Posterior vena cava (tissue), 2 donors: ENCODE measurements at places on chromosomes 7 and 10.

DNA sequence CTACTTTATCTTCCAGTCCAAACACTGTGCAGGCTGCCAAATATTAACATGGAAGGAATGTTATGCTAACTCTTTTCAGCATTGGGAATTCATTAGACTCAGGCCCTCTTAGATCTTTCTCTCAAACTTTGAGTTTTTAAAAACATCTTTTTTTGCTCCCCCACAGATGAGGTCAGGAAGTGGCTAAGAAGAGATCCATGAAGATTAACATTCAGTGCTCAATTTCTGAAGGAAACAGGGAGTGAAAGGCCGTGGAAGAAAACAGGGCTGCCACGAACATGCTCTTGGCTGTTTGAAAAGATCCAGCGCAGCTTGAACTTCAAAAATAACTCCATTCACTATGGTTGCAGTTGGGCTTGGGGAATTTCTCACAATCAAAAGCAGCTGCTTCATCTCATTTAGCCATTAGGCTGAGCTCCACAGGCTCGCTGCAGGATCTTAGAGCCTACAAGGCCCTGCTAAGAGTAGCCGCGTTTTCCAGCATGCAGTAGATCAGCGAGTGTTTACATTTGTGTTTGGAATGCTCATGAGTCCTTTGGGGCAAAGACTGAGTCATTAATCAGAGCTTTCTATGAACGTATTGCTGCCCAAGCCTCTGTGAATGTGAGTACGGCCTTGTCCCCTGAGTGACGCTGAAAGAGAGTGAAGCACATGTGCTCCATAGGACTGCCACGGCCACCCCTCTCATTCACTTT, 41.2 kb upstream of the TNS3 start:
- DNase-seq: no peak

DNA sequence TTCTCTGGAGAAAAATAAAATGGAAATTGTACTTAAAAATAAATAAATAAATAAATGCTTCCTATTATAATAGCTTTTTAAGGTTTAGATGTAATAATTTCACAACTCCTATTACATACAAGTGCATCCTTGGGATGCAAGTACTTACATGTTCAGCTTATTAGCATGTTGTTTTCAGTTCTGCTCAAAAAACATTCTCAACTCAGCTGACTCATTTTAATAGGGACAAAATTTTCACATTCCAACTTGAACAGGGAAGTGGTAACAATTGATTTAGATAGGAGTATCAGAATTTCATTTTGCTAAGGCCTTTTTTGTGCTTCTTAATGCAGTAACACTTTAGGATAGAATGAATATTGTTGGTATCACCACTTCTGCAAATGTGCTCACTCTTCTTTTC, 16.7 kb upstream of the PAPSS2 start:
- no peak for DNase-seq

DNA sequence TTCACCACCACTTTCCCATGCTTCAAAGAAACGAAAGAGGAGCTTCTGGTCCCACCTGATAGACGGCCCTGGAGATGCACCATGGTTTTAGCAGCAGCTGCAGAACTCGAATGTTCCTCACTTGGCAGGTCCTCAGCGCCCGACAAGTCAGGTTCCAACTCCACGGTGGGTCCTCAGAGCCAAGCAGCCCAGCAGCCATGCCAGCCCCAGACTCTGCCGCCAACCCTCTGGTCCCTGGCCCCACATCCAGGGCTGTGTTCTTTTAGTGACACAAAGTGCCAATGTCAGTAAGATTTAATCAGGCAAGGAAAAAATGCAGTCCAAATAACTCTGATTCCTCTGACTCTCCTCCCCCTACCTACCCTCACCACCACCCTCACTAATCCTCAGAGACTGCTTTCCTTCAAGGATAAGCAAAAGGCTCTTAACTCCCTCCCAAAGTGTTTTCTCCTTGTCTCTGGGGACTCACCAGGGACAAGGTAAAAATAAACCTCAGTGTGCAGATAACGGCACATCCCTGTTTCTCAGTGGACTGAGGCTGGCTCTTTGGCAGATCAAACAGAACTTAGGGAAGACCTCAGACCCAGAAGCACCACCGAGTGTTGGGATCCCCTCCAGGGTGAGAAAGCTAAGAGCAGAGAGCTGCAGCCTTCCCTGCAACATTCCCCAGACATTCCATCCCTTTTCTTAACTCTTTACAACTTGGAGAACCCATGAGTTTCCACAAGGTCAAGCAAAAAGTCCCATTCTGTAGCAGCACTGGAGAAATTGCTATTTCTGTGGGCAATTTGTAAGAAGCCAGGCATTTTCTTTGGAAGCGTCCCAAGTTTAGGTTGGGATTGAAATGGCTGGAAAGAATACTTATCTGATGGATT, 358.9 kb downstream of the FRMD4A start:
- DNase-seq: no peak

DNA sequence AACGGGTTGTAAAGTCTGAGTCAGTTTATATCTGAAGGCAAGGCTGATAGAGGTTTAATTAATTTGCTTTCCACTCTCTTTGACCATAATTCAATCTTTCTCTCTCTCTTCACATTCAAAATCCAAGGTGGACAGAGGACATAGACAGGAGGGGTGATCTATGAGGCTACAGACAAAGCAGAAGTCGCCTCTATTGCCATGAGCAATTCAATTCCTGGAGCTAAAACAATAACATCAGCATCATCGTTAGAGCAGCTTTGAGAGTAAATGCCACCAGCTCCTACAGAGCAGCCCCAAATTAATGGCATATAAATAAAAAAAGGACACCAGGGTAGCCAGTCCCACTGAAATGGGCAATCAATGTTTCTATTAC, 93.2 kb downstream of the DGKI start:
- DNase-seq: no peak

- no peak for DNase-seq
Measured at GRCh38 chr7:43631559-43631958, 48.7 kb downstream of the STK17A start.

- no peak for DNase-seq
Measured at GRCh38 chr7:139706837-139707236, 71.0 kb downstream of the HIPK2 start.

- no peak for DNase-seq
Measured at GRCh38 chr10:128643658-128644057, 517.4 kb upstream of the MKI67 start.

DNA sequence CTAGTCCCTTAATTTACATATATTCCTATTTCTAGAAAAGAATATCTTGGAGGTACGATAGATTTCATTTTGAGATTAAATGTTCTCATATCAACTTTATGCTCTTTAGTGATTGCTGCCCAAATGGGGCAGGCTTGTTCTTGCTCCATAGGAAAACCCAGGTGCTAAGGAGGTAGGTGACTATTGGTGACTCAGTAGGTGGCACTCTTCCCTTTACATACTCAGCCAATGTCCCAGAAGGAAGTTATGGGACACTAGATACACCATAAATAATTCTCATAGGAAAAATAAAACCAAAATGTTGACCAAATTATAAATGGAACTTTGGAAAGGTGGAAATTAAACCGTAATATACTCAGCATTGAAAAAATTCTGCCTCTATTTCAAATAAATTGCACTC, 4.0 kb downstream of the SKAP2 start:
- no peak for DNase-seq

DNA sequence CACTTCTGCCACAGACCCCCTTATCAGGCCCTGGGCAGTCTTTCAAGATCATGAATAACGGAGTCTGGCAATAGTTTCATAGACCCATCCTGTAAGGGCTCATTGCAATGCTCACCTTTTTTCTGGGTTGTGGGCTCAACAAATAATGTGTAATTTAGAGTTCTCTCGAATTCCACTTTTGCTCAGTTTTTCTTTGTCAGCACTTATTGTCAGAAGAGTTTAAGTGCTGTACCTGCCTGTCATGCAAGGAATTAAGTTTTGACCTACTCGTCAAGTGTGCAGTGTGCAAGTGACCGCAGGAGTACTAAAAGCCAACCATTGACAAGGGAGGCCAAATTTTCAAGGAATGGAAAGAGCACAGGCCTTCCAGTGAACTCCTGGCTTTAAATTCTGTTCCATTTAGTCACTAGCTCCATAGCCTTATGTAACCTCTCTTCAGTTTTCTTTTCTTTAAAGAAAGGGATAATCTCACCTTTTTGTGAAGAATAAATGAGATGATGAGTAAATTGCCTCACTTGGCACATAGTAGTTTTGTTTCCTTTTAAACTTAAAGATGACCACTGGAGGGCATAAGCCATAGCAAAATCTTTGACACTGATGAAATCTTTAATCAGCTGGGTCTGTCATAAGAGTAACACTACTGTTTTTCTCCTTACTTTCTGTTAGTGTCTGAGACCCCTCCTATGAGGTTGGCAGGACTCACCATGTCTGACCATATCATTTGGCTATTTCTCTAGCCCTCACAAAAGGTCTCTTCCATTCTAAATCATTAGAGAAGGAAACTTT, 313.3 kb downstream of the TYW1 start:
- no peak for DNase-seq

DNA sequence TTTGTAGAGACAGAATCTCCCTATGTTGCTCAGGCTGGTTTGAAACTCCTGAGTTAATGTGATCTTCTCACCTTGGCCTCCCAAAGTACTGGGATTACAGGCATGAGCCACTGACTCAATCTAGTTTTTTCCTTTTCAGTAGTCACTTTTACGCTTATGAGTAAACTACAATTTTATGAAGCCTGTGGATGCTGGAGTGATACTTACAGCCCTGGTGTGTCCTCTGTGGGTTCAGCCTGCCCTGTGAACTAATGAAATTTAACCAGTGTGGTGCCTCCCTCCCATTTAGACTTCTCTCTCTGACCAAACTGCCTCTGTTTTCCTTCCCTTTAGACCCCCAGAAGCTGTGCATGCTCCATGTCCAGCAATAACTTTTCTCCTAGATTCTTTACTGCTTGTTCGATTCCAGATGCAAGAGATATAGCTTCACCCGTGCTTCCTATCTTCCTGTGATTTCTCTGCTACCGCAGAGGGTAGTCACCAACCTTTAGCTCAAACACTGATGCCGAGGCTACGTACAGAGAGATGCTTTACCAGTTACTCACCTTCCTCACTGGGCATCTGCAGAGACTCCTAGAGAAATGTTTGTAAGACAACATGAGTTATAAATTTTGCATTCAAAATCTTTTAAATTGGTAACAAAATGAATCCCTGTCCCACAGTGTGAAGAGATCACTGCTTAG, 90.8 kb downstream of the KIAA1217 start:
- DNase-seq: no peak

- DNase-seq: no peak
Measured at GRCh38 chr7:132138817-132139216, 437.5 kb downstream of the PLXNA4 start.
